Activated CD4-positive, alpha-beta T cell treated with anti-CD3 and anti-CD28 coated beads for 48 hours (primary cell): ENCODE measurements at places on chromosomes 1 and 21.
A peak's percentile ranks its signal among the peaks of the same experiment; 100 is the strongest.

GRCh38 chr1:81703391-81703755, 97.4 kb upstream of the ADGRL2 start:
- no peak for DNase-seq

- no peak for DNase-seq
Observed at GRCh38 chr1:1330366-1331067, 563 bp upstream of the TAS1R3 start.

DNA sequence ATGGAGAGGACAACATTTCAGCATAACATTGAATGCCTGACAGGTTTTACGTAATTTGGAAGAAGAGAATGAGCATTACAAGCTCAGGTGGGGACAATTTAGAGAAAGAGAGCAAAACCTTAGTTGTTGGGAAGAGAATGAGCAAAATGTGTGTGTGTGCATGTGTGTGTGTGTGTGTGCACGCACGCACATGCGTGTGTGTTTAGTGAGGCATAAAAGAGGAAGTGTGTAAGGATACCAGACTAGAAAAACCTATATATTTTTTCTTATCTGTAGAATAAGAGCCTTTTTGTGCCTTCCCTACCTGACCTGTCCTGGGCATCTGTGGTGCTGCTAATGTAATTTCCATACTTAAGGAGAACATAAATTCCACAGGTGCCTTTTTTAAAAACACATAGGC, 99.0 kb upstream of the PLXNA2 start:
- DNase-seq, result no peak

GRCh38 chr1:155844860-155845421, 12.1 kb downstream of the GON4L start:
- no peak for DNase-seq

DNA sequence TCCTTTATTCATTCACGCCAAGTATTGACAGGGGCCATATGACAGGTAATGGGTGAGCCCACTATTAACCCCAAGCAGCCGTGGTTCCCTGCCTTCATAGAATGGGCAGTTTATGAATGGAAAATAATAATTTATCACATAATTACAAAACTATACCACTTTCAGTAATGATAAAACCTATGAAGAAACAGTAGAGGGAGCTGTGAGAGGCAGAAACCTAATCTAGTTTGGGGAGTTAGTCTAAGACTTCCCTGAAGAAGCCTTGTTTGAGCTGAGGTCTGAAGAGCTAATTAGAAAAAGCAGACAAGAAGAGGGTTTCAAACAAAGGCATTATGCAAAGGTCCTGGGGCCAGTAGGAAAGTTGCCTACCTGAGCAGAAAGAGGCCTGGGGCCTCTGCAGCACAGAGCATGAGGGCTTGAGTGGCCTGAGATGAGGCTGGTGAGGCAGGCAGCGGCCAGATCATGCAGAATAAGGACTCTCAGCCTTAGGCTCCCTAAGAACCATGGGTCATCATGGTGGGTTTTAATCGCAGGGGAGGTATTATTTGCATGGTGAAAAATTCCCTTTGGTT, 142.8 kb downstream of the ATG4C start:
- DNase-seq, result no peak

GRCh38 chr1:229620876-229621275, 5.0 kb downstream of the TAF5L start:
- no peak for DNase-seq

- DNase-seq, result no peak
Observed at GRCh38 chr1:172914501-172915144, 136.1 kb downstream of the TNFSF18 start.

DNA sequence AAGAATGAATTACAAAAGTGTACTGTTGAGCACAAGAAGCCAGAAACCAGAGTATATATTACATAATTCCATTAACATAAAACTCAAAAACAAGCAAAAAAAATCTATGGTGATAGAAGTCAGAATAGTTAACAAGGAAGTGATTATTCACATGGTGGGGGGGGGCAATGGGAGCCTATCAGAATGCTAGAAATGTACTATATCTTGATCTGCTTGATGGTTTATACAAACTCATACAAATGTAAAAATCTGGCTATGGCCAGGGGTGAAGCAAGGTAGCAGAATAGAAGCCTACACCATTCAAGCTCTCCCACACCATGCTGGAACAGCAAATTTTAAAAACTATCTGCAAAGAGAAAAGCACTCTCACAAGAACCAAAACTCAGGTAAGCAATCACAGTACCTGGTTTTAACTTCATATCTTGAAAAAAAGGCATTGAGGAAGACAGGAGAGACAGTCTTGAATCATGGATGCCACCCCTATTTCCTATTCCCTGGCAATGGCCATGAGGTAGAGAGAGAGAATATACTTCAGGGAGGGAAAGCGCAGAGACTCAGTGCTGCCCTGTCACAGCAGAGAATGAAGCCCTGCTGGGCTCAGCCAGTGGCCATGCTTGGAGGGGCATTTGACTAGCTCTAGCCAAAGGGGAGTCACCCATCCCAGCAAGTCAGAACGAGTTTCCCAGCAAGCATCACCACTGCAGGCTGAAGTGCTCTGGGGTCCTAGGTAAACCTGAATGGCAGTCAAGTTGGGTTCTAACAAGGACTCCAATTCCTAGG, 73.8 kb downstream of the CDC42BPA start:
- DNase-seq, result no peak

GRCh38 chr1:246566813-246567645, 773 bp downstream of the CNST start:
- DNase-seq, result no peak

- DNase-seq, result no peak
Observed at GRCh38 chr1:206558794-206559671, 51.7 kb downstream of the RASSF5 start.

DNA sequence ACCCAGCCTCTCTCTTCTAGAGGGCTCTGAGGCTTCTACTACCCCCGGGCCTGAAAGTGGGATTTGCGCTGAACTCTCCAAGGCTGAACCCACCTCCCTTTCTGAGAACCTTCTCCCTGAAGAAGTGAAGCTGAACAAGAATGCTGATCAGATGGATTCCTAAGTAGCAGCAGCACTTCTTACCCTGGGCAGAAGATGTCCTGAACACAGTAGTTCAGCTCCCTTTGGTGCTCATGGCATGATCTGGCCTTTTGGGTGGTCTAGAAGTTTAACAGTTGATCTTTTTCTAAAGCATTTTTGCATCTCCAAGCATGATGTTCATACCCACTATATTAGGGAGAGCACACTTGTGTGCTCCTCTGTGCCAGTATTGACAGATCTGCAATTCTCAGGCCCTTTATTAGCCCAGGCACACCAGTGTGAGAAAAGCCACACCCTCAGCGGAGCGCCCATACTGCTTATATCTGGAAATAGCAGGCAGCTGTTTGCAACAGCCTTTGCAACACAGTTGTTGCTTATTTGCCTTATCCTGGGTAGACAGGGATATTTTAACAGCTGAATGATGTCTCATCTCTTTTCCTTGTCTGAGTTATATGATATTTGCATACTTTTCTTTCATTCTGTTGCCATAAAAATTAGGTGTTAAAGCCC, 34.2 kb downstream of the CNN3 start:
- DNase-seq, result no peak

DNA sequence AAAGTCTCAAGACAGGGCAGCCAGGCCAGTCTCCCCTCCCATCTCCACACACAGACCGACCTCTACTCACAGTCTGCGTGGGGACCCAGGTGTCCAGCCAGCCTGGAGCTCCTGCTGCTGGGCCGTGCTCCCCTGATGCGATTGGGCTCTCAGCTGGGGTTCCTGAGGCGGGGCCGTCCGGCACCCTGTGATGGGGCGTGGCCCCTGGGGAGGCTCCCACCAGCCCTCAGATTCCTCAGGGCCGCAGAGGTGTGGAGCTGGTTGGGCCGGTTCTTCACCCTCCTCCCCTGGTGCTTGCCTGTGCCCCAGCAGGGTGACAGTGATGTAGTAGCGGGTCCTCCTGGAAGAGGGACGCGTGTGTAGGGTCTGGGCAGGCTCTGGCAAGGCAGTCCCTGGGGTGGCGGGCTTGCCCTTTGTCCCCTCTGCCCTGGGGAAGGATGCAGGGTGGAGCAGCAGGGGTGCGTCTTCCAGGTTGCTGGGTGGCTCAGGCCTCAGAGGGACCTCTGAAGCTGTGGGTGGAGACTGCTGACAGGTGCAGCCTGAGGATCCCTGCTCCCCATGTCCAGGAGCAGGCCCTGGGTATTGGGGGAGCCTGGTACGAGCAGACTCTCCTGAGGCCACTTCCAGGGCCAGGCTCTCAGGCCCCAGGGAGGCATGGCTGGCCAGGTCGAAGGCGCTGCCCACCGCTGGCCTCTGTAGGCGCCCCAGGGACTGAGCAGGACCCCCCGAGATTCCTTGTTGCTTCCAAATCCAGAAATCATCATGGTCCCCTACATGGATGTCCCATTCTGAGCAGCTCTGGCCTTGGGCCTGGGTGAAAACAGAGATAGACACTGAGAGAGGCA, at the start of gene CRYBG2:
TSS of gene CRYBG2 (minus strand) at position 155 of the 845 bp plus-strand sequence. CDS start 7,473 bp downstream, outside the sequence.
- no peak for DNase-seq

DNA sequence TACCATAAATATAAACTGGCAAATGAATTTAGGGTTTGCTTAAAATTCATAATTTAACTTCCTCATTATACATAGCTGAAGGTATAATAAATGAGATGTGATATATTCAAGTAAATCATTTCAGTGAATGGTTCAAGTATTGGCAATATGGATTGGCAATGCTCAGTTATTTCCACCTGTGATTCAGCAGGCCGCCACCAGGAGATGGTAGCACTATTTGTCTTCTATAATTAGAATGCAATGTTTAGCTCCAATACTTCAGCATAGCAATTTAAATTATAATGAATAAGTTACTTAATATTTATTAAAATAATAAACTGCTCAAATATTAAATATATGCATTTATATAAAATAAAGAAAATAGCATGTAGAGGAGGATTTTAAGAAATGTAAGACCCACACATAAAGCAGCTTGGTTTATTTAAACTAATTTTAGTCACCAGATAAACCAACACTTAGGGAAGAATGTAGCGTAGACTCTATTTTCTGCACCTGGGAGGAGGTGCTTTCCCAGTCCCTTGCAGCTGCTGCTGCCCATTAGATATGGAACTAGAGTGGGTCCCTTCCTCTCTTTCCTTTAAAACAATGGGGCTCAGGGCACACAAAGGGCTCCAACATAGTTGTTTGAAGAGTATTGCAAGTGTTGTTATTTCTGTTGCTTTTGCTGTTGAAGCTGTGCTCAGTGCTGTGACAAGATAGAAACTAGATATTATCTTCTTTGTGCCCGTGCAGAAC, 62.1 kb downstream of the PLPPR4 start:
- DNase-seq, result peak; percentile 5

- no peak for DNase-seq
Observed at GRCh38 chr1:191714845-191715244, 443.4 kb upstream of the RGS18 start.

DNA sequence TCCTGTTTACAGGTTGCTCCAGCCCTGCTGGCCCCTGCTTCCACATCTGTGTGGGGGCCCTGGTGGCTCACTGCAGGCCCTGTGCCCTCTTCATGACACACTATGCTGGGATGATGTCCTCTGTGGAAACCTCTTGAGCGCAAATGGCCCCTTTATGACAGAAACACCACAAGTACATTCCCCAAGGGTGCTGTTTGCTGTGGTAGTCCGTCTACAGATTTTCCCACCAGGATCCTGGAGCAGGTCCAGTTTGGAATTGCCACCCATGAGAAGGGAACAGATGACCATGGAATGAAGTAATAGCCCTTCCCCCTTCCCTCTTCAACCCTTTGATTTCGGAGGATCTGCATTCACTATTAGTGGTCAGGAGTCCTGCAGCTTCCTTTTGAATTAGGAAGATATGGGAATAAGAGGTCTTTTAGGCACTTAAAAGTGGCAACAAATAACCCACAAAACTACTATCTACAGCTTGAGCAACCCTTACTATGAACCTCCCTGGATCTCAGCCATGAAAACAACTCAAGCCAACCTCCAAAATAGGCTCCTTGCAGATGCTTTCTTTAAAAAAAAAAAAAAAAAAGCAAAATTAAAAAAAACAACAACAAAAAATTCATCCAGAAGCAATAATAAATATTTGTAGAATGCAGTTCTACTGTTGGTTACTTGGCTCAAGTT, 121.9 kb upstream of the TSPAN2 start:
- no peak for DNase-seq

DNA sequence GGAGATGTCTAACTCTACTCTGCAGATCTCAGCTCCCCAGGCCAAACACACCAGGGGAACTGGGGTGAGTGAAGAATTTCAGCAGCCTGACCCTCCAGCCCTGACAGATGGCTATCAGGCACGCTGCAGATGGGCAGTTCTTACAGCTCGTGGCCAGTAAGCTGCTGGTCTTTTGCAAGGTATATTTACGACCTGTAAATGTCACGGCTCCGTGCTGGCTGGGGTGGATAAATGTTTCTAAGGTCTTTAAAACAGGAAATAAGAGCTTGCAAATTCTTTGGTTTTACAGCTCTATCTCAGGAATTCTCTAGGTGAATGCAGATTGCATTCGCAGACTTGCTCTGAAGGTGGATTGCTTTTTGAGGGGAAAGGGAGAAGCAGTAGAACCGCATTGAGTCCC, 10.1 kb downstream of the DOP1B start:
- no peak for DNase-seq

DNA sequence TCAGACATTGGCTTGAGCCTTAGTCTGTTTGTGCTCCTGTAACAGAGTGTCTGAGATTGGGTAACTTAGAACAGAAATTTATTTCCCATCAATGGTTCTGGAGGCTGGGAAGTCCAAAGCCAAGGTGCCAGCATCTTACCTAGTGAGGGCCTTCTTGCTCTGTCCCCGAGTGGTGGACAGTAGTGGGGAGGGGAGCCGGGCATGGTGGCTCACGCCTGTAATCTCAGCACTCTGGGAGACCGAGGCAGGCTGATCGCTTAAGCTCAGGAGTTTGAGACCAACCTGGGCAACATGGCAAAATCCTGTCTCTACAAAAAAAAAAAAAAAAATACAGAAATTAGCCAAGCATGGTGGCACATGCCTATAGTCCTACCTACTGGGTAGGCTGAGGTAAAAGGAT, 336.5 kb upstream of the VAMP3 start:
- DNase-seq, result no peak

DNA sequence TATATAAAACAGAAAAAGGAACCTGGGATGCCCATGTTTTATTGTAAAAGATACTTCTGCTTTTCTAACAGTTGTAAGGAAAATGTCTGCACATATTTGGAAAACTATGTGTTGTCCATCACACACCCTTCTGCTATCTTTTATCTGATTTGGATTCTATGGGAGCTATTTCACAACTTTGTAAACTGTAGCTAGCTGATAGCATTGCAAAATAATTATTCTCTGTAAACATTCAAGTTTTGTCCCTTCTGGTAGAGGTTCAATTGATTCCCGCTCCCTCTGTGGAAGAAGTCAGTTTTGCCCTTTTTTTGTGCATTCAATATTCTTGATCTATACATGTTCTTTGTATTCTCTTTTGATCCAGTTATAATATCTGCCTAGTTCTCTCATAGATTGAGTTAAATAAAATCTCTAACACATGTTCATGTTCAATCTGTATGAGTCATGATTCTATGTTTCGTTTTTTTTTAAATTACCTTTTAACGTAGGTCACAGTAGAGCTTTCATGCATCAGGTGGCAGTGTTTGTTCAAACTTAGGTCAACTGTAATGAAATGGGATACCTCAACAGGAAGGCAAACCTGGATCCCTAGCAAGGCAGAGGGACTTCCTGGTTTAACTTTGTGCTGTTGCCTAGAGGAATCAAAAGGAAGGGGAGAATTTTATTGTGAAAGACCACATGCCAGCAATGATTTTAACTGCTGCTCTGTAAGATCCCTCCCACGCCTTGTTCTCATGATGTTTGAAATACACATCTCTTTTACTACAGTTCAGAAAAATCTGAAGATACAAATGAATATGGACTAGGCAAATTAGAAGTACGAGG, 26.0 kb upstream of the BCL9 start:
- DNase-seq, result no peak
